Hematopoietic multipotent progenitor cell treated with erythropoietin and hydrocortisone succinate and interleukin-3 and kit ligand, for 15 days (in vitro differentiated cells): ENCODE measurements at places on chromosomes 6 and 20.

GRCh38 chr6:119331663-119332286, 17.8 kb downstream of the MAN1A1 start:
- no peak for DNase-seq

DNA sequence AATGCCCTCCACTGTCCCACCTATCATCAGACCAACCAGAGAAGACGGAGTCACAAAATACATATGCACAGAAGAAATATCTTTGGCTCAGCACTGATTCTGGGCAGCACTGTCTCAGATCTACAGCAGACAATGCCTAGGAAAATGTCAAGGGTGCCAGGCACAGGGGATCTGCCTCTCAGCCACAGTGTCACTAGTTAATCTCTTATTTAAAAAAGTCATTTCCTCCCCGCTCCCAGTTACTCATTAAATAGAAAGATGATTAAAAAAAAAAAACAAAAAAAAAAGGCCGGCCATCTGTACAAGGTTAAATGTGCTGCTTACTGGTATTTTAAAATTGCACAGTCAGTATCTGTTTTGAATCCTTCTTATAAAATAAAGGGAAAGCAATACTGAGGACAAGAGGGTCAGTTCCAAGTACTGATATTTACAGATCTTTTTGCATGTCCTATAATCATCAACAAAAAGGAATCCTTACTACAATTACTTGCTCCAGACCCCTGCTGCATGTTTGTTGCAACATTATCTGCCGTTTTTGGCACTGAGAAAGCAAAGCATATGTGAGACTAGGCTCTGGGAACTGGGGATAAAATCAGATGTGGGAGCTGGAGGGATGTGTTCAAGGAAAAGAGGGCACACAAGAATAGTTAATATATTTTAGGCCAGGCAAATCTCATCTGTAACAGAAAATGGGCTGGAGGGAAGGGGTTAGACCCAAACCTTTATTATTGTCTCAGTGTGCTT, 299.3 kb downstream of the KIF16B start:
- DNase-seq: no peak

DNA sequence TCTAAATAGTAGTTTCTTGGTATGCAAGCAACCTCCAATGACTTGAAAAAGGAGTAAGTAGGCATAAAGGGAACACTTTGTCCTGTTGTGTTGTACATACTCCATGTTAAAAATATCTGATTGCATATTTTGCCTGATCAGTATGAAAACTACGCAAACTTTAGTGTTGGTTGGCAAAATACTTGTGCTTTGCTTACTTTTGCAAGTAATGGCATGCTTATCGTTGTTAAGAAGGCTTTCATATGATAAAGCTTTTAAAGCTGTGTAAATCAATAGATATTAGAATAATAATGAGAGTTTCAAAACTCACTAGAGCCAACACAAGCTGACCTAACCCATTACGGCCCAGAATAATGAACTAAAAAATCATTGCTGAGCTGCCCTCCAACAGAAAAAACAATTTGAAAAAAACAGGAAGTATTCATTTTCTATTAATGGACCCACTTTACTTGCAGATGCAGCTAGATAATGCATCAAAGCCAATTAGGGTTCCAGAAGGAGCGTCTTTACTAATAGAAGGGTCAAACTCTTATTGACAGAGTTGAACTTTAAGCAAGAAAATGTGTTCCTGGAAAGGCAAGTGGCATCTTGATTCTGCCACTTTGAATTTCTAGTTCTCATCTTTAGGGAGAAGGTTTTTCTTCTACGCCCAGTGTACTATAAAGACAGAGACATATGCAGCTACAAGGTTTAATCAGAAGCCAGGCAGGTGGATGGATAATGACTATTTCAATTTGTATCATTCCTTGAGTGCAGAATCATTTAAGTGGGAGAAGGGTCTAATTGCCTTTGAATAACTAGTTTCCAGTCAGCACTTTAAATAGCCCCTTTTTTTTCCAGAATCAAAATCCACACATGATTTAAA, 82.2 kb downstream of the SNAP25 start:
- no peak for DNase-seq

GRCh38 chr6:56278171-56278591, 30.8 kb upstream of the COL21A1 start:
- DNase-seq: no peak

- DNase-seq: no peak
Measured at GRCh38 chr6:155077331-155077730, 82.2 kb downstream of the TIAM2 start.

- DNase-seq: no peak
Measured at GRCh38 chr6:73802366-73802765, 106.4 kb downstream of the CD109 start.

DNA sequence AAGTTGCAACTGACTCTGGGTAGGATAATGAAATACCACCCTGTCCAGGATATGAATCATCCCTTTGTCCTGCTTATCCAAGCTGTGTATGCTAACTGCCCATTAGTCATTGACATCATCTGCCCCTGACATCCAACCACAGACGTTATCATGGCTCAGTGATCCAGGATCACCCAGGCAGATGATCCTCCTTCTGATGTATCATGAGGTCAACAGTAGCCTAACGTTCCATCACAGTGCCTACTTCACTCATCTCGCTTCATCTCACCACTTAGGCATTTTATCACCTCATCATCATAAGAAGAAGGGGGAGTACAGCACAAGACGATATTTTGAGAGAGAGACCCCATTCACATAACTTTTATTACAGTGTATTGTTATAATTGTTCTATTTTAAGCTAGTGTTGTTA, 13.4 kb upstream of the BTN3A2 start:
- DNase-seq: no peak

- DNase-seq: no peak
Measured at GRCh38 chr20:50528129-50528528, 17.9 kb downstream of the PTPN1 start.

DNA sequence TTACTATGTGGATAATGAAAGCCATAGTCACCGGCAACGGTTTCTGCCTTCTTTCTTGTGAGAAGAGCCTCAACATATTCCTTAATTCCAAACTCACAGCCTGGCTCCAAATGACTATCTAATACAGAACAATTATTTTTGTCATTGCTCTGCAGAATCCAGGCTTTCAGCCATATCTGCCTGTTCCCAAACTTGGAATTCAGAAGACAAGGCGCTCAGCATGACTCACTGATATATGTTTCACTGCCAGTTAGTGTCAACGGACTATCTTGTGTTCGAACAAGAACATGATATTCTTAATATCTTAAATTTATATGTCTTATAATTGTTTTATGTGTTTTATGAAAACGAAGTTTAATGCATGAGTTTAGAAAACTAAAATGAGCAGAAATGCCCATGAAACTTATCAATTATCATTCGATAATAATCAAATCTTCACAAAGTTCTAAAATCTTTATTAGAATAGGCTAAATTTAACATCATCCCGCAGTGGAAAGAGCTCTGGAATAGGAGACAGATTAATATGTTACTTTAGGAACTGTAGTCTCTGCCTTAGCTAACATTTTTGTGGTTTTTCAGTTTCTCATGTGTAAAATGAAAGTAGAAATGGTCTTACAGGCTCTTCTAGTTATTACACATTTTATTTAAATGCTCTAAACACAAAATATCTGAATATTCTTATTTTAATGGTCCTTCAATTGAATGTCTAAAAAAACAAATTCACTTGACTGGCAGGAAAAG, 669.3 kb upstream of the GJE1 start:
- no peak for DNase-seq

DNA sequence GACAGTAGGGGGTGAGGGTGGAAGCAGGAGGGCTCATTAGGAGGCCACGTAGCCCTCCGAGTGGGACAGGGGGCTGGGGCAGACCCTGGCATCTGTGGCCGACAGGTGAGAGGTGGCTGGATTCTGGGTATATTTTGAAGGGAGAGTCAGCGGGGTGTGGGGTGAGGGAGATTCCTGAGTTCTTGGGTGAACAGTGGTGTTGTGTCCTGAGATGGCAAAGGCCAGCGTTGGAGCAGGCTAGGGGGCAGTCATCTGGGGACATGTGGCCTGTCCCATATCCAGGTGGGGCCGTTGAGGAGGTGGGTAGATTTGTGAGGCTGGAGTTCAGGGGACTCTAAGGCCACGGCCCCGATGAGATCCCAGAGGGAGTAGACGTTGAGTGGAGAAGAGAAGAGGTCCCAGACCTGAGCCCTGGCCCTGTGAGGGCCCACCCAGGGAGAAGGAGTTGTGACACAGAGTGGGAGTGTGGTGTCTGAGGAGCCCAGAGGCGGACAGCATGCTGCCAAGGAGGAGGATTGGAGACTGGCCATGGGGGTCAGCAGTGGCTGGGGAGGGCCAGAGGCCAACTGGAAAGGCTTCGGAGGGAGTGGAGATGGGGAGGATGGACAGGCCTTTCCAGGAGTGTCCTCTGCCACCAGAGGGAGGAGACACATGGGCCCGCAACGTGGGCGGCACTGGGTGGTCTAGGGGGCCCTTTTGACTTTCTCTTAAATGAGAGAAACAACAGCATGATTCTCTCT, 19.6 kb downstream of the PACSIN1 start:
- DNase-seq: no peak

DNA sequence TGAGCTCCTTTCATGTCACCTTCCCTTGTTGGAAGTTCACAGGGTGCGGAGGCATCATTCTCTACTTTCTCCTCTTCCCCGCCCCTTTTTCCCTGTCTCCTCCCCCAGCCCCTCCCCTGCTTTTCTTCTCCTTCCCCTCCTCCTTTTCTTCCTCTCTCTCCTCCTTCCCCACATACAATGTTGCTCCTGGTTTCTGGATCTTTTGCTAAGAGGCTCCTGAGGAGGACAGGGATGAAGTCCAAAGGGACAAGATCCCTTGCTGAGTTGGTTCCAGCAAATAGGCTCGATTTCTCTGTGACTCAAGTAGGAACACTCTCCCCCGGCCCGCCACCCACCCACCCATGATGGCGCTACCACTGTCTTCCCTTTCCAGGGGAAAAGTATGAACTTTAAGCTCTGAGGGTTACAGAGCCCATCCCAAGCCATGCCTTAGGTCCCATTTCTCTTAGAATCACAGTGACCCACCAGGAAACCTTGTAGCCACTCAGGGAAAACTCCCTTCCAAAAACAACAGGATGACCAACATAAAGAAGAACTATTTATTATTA, 852 bp upstream of the TFEB start:
- no peak for DNase-seq

DNA sequence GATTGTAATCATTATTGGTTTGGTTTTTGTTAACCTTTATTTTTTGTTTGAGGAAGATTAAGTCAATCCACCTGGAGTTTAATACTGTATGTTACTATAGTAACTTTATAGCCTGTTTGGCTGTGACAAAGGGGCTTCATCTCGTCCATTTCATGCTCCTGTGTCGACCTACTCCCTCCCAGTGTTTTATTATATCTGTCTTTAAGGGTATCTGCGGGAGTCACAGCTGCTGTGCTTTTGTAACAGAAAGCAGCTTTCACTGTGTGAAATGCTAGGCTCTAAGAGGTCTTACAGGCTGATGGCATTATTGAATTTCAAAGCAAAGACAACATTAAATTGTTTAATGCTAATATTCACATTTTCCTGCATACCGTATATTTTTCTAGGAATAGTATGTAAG, 698.0 kb upstream of the POU3F2 start:
- DNase-seq: no peak

DNA sequence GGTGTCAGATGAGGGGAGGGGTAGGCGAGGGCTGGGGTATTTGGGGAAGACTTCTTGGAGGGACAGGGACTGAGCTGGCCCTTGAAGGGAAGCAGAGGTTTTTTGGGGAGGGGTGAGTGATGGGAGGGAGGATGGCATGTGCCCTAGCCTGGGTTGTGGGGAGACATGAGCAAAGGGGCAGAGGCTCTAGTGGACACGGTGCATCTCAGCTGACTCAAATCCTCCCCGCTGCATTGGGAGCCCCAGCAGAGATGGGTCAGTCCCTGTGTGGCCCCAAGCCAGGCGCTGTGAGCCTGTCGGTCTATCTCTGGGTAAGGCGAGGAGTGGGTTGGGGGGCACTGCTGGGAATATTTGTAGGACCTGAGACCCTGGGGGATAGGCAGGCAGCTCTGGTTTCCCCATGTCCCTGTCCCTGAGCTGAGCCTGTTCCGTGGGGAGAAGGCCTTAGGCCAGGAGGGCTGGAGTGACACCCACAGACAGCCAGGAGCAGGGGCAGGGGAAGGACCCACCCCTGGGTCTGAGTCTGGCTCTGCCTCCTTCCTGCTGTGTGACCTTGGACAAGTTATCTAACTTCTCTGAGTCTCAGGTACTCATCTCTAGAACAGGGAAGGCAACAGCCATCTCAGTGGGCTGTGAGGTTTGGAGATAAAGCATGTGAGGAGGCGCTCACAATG, 36.0 kb downstream of the SPDEF start:
- DNase-seq: no peak

DNA sequence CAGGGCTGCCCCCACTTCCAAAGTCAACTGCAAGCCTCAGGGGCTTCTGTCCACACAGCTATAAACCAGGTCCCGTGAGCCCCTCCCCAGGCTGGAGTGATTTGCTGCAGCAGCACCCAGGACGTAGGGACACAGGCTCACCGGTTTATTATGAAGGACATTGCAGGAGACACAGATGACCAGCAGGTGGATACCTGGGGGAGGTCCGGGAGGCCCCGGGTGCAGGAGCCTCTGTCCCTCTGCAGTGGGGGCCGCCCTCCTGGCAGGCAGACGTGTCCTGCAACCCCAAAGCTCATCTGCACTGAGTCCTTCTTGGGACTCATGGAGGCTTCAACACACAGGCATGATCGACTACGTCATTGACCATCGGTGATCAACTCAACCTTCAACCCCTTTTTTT, 14.5 kb upstream of the NTSR1 start:
- no peak for DNase-seq

- no peak for DNase-seq
Measured at GRCh38 chr20:21981179-21981578, 275.7 kb downstream of the PAX1 start.

- no peak for DNase-seq
Measured at GRCh38 chr6:139967497-139967896, 593.0 kb upstream of the CITED2 start.

DNA sequence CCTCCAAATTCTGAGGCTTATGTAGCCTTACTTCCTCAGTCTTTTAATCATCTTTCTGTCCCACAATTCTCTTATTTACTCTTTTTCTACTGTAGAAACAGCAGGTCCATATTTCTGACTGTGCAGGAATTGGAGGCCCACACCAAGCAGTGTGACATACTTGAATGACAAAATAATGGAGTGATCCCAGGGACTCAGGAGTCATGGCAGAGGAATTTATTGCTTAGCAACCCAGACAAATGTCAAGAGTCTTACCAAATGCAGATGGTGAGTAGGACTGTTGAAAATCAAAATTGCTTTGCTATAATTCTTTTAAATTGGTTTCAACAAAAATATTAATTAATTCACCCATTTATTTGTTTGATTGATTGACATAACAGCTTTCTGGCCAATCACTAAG, 59.9 kb downstream of the HTR1B start:
- no peak for DNase-seq

GRCh38 chr6:1949538-1949937, 295.9 kb downstream of the GMDS start:
- DNase-seq: no peak

DNA sequence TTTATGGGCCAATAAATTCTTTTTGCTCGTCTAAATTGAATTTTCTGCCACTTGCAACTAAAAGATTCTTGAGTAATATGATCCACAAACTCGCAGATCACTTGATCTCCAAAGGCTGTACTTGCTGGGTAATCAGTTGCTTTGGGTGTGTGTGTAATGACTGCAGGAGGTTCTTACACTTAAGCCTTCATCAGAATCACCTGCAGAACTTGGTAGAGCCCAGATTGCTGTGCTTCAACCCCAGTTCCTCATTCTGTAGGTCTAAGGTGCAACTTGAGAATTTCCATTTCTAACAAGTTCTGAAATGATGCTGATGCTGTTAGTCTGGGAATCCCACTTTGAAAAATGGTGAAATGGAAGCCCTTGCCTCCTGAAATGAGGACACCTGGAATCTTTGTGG, 12.9 kb upstream of the FKBP1A start:
- DNase-seq: no peak

- no peak for DNase-seq
Measured at GRCh38 chr20:48601798-48602197, 226.0 kb downstream of the PREX1 start.
